ENCODE measurements at places on chromosomes 2 and 18.

DNA sequence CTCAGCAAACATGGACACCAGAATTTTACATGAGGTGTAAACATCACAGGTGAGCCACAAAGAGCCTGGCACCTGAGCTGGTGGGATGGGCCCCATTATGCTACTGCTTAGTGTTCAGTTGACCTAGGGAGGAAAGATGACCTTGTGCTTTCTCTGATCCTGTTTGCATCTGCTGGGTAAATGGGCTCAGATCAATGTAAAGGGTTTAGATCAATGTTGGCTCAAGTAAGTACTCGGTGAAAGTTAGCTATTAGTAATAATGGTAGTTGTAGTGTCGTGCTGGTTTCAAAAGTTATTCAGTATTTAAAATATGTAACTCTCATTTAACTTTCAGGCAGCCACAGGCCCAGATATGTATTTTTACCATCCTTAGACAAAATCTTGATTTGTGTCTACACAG is 19.8 kb downstream of the ABHD3 start:
- no peak for DNase-seq

DNA sequence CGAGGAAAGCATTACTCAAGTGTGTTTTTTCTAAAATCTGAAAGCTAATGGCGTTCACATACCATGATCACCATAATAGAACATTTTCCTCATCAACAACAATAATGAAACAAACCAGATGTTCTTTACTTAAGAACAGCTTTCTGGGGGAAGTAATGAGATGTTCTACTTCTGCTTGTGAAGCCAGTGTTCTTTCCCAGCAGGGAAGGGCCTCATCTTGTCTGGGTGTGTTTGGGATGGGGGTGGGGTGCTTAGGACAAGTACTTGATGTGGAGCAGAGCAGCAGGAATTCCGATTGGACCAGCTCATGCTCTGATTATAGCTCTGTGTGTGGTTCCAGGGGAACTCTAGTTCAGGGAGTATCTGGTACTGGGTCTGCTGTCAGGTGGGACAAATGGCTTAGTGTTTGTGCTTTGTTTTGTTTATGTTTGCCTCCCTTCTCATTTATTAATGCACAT is 163.0 kb upstream of the NOSTRIN start:
- DNase-seq, result no peak

DNA sequence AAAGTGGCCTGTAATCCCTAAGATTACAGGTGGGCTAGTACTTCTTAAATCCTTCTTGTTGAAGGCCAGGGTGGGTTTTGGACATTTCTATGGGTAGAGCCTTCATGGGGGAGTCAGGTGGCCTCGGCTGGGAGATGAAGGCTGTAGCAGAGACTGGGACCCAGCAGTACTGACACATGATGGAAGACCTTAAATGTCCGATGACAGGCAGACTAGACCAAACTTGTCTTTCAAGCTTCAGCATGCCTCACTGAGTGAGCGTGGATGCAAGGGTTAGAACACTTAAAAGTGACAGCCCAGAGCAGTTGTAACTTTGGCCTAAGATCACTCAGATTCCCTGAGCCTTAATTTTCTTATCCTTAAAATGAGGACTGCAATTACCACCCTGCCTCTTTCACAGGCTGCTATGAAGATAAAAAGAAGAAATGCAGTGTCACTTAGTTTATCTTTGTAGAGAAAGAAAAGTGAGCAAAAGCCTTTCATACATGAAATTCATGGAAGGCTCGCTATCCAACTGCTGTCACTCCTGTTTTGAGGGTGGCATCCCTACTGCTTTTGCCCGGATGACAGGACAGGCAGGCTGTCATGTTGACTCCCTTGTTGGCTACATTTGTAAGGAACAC is 19.5 kb downstream of the PLEK start:
- DNase-seq, result no peak

GRCh38 chr2:104658144-104658835 is 195.6 kb upstream of the POU3F3 start:
- no peak for DNase-seq

GRCh38 chr2:219638217-219638947 is 11.0 kb downstream of the SLC4A3 start:
- no peak for DNase-seq

GRCh38 chr2:233638836-233639235 is 2.6 kb downstream of the UGT1A10 start:
- DNase-seq, result no peak

DNA sequence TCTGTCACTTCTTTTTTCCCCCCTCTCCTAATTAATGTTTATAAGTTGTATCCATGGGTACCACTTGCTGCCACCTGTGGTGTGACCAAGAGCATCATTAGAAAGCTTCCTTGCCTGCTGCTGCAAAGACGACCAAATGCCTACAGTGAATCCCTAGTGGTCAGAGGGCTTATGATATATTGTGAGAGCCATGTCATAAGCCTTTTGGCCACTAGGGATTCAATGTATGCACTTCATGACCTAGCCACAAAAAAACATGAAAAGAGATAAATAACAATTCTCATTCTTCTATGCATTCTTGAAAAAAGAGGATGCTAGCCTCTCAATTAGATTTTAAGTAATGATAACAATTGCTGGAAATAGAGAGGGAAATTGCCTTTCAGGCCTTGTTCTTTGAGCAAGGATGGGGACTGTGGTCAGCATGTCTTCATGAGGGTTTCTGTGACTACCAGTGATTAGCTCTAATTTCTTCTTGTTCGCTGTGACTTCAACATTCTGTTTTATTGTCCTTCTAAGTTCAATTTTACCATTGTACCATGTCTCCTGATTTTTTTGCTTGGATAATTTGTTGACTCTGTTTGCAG is 435.3 kb downstream of the TGIF1 start:
- DNase-seq, result no peak

GRCh38 chr2:208783184-208783583 is 376.6 kb downstream of the PTH2R start:
- DNase-seq, result no peak
